ENCODE measurements at places on chromosomes 1 and 21.

GRCh38 chr1:53639996-53640700, 98.8 kb downstream of the GLIS1 start:
- peak; percentile 8 for DNase-seq

DNA sequence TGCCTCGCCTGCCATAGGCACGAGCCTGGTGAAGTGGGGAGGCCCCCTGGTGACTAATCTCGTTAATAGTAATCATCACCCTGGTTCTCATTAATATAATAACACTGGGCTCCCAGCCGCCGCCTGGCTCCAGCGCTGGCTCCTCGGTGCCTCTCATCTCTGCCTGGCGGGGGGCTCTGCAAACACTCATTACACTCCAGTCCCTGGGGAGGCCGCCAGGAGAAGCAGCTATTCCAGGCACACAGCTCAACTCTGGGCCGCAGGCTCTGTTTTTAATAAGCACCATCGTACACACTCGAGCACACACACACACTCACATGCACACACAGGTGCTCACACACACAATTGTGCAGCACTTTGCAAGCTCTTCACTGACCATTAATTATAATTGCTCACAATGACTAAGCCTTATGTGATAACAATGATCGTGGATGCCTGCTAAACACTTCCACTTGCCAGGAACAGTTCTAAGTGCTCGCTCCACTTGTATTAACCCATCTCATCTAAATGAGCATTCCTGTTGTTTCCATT, 52.2 kb downstream of the SDC3 start:
- no peak for DNase-seq

- DNase-seq: no peak
Measured at GRCh38 chr1:112850034-112850757, 105.8 kb downstream of the SLC16A1 start.

- DNase-seq: no peak
Measured at GRCh38 chr1:154747740-154748404, 122.2 kb downstream of the KCNN3 start.

GRCh38 chr1:83593073-83593472, 405.9 kb downstream of the TTLL7 start:
- no peak for DNase-seq

- DNase-seq: no peak
Measured at GRCh38 chr1:43998000-43998378, 6.6 kb downstream of the CCDC24 start.

- no peak for DNase-seq
Measured at GRCh38 chr1:201419256-201419655, 2.3 kb downstream of the TNNI1 start.

- DNase-seq: peak; percentile 71
Measured at GRCh38 chr1:211648980-211649934, 26.2 kb downstream of the NEK2 start.

GRCh38 chr1:234617131-234617985, 7.4 kb upstream of the IRF2BP2 start:
- no peak for DNase-seq

GRCh38 chr1:160045653-160046052, 13.9 kb upstream of the PIGM start:
- DNase-seq: no peak

DNA sequence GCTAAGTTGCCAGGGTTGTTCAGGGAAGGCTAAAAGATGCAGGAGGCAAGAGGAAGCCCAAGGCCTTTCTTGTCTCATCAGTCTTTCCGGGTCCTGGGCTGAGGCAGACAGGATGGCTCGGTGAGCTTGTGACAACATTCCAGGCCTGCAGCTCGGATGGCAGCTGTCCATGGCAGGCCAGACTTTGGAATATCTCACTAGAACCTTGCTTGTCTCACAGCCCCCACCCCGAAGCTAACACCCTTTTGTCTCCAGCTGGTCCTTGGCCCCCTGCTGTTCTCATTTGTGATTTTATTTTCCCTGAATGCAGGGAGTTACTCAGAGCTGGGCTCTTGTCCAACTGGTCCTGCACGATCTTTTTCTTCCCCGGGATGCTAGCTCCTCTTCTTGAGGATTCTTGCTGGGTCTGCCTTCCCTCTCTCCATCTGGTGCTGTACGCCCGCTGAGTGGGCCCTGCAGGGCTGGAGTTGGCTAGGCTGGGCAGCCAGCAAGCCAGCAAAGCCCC, 477.2 kb upstream of the CAMK1G start:
- no peak for DNase-seq

GRCh38 chr1:155472491-155473083, 90.0 kb downstream of the ASH1L start:
- DNase-seq: no peak

GRCh38 chr21:17554679-17555465, 42.0 kb downstream of the CXADR start:
- no peak for DNase-seq

GRCh38 chr1:221031458-221032203, 152.4 kb downstream of the HLX start:
- DNase-seq: no peak

DNA sequence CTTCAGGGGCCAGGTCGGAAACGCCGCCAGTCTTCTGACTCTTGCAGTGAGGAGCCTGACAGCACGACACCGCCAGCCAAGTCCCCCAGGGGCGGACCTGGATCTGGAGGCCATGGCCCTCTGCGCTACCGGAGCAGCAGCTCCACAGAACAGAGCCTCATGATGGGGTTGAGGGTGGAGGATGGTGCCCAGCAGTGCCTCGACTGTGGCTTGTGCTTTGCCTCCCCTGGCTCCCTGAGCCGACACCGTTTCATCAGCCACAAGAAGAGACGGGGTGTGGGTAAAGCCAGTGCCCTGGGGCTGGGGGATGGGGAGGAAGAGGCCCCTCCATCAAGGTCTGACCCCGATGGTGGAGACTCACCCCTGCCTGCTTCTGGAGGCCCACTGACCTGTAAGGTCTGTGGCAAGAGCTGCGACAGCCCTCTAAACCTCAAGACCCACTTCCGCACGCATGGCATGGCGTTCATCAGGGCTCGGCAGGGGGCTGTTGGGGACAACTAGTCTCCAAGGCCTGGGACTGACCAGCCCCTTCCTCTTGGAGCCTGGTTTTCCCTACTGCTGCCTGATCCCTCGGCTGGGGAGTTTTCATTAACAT, 8.7 kb downstream of the ZNF687 start:
- no peak for DNase-seq

DNA sequence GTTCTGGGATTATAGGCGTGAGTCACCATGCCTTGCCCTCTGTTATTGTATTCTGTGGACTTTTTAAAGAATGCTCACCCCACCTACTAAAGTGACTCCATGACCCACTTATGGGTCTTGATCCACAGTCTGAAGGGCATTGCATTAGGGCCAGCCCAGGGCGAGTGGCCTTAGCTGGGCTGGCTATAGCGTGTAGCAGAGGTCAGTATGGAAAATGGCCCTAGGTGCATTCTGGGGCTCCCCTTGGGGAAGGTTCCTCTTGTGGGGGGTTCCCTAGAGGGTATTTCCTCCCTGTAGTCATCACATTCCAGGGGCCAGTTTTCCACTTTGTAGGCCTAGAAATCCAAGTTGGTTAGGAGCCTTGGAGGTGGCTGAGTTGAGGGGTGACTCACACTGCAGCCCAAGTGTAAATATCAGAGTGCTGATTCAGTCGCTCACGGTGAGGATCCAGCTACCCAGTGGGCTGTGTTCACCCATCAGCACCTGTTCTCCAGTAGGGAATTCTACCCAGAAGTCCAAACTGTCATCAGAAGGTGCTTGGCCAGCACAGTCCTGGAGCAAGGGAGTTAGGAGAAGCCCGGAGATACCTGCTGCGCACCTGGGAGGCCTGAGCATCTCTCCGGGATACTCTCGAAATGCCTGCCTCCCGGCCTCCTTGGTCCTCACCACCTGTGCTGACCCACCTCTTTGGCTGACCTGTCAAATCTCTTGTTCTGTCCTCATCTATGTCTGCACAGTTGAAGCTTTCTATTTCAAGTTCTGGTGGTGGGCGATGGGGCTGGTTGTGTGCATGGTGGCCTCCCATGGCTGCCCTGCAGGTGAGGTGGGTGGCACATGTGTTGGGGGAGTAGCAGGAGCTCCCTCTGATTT, 52.2 kb downstream of the NENF start:
- DNase-seq: no peak

DNA sequence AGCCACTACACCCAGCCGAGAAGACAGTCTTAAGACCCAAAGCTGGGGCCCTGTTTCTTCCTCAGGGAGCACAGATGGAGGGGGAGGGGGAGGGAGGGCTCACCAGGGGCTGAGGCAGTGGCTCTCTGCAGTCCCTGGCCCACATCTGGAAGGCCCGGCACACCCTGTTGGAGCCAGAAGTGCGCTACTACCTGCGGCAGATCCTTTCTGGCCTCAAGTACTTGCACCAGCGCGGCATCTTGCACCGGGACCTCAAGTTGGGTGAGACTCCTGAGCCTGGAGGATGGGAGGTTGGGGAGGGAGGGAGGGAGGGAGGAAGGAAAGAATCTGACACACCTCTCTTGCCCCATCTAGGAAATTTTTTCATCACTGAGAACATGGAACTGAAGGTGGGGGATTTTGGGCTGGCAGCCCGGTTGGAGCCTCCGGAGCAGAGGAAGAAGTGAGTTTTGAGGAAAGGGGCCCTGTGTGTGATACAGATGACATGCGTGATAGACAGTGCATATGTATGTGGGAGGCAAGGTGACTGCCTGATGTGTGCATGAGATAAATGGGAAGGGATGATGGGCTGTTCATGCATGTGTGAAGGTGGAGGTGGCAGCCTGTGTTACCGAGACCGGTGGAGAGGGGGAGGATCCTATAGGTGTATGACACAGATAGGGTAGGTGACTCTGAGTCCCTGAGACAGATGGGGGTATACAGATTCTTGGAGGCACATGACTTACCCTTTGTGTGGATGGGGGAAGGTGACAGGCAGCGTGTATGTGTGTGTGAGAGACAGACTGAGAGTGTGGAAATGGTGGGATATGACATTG, 1.5 kb downstream of the PLK3 start:
- peak; percentile 59 for DNase-seq

DNA sequence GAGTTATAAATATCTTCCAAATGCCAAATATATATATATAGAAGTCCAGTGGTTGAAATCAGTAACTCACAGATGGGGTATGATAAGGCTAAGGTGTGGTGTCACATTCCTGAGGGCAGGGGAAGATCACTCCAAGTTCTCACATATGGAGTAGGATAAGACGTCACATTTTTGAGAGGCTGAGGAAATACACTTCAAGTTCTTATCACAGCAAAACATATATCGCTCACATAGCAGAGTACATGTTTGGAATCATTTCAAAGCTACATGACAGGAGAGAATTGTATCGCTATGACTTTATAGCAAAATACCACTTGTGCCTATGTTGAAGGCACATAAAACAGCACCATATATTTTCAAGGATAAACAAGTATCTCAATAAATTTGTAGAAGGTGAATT, 55.1 kb downstream of the RBM11 start:
- DNase-seq: no peak

GRCh38 chr1:24254783-24255182, 64.4 kb upstream of the GRHL3 start:
- no peak for DNase-seq

Data from ovary (tissue), 10 donors.